Thyroid gland (tissue), 4 donors: ENCODE measurements at places on chromosomes 3 and 15. TPM values are rescaled to one million over a fixed set of nuclear protein-coding genes. Genes with fewer than 3 reads are reported as not detected.

The IL17RD gene
- total RNA-seq = 1.6 TPM

GRCh38 chr3:127392156-127392490 is 104.3 kb upstream of the PRR20G start:
- no peak for DNase-seq

DNA sequence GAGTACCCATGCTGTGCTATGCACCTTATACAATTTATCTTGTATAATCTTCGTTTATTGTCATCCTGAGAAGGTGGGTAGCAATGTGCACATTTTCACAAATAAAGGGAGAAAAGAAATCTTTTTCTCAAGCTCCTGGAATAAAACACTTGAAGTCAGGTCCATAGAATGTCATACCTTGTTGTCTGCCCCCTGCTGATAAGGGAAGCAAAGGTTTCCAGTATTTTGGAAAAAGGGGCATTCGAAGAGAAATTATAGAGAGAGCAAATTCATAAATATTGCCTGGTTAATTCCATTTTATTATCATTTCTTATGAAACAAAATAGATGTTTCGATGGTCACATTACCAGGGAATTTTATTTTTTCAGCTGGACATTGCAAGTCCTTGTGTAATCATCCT is 277.8 kb downstream of the RAP2B start:
- DNase-seq = no peak

DNA sequence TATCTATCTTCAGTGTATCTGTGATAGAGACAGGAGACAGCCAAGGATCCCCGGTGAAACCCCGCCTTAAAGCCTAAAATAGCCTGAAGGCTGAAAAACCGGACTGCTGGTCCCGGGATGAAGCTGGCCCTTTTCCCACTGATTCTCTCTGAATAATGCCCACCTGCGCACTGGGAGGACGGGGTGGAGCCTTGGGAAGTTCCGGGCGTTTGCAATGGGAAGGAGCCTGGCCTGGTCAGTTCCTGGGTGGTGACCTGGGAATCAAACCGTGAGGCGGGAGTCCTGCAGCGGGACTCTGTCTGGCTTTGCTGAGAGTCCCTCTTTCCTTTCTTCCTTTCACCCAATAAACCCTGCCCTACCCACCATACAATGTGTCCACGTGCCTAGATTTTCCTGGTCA is 157.9 kb downstream of the C3orf38 start:
- DNase-seq = no peak

The FOXB1 gene
- total RNA-seq = not detected
